NCI-H1105 treated with DMSO at 0.1 percent for 48 hours (cell line): ENCODE measurements at places on chromosomes 16 and 17.

GRCh38 chr17:1779571-1780131 is 17.8 kb downstream of the SERPINF1 start:
- DNase-seq = no peak

DNA sequence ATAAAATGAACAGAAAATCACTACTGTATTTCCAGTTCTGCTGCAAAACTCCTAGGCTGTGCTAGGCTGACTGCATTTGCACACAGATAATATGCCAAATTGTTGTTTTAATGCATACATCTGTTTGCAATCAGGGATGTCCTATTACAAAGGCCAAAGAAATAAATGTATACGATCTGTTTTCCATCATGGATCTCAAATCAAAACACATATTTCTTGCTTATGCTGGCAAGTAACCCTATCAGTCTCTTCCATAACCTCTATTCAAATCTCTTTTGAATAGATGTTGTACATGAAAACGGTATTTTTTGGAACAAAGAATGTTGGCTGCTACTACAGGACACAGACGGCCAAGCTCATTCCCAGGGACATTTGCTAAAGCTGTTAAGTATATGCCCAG is 56.6 kb downstream of the DUSP14 start:
- no peak for DNase-seq

DNA sequence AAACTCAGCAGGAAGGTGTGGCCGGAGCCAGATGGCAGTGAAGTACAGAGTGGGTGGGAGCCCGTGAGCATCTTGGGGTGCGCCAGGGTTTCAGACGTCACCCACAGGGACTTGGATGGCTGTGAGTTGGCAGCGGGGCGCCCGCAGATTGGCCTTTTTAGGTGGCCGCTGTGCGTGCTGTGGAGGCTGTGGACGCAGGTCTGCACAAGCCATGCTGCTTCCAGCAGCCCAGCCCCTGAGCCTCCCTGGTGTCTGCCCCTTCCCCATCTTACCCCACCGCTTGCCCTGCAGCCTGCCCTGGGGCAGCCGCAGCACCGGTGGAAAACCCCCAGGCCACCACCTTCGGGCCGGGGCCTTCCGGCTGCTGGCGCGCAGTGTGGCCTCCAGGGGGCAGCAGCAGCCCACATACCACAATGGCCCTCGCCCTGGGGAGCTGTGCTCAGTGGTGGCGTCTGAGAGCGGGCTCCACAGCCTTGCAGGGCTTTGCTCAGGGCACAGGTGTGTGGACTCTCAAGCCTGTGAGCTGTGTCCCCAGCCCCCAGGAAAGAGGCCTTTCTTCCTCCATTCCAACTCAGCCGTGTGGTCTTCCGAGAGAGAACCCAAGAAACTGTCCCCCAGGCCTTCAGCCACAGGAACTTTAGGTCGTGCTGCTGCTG is 11.8 kb downstream of the ENDOV start:
- peak; percentile 41 for DNase-seq

DNA sequence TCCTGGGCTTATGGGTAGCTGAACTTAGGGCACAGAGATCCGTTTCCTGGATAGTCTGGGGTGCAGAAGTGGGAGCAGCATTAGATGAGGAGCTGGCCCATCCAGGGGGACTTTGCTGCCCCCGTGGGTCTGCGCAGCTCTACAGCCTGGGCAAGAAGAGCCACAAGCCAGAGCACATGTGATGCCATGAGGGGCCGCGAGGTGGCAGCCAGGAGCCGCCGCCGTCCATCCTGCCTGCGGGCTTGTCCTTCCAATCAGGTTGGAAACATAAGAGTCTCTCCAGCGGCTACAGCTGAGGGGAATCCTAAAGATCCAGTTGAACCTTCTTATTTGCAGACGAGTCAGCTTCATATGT is 21.9 kb downstream of the C1QTNF1 start:
- peak; percentile 60 for DNase-seq

GRCh38 chr17:62804822-62805221 is 3.3 kb downstream of the MARCHF10 start:
- no peak for DNase-seq
